ENCODE measurements at places on chromosomes 11 and 22.

DNA sequence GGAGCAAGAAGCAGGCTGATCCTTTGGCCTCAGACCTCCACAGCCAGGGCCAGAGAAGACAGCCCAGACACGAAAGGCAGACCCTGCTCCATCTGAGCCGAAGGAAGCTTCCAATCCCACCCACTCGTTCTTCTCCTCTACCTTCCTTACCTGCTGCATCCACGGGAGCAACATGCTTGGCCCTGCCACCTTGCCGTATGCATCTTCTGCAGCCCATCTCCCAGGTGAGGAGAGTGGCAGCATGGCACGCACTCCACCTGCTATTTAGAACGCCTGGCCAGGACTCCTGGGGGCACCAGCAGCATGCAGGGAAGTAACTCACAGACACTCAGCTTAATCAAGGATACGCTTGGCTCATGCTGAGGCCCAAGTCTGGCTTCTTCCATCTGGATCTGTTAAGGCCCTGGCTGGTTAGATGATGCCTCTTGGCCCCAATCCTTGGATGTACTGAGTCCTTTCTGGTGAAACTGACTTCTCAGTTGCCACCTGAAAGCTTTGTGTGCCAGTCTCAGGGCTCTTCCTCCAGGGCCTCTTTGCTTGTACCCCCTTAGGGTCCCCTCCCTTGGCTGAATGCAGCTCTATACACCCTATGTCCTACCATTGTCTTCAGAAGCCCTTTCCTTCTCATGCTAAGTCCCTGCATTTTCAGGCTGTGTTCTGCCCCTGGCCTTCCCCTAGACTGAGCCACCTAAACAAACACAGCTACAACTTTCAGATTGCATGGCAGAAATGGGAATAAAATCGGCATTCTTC is 604.9 kb downstream of the BUD13 start:
- DNase-seq: no peak

GRCh38 chr11:48180627-48181026 is 36.0 kb upstream of the OR4B1 start:
- no peak for DNase-seq

DNA sequence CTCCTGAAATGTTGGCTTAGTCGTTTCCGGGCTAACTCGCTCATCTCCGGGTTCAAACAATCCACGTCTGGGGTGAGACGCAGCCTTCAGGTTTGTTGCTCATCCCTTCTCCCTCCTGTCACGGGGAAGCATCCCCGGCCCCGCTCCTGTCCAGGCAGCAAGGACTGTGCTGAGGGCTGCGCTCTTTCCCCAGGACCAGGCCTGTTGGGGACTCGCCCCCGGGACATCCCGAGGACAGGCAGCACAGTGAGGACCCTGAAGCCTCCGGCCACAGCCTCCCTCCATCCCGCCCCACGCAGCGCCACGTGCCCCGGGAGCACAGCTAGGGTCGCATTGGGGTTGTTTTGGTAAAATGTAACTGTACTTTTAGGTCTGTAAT is 252.0 kb downstream of the BRD1 start:
- peak; percentile 58 for DNase-seq

DNA sequence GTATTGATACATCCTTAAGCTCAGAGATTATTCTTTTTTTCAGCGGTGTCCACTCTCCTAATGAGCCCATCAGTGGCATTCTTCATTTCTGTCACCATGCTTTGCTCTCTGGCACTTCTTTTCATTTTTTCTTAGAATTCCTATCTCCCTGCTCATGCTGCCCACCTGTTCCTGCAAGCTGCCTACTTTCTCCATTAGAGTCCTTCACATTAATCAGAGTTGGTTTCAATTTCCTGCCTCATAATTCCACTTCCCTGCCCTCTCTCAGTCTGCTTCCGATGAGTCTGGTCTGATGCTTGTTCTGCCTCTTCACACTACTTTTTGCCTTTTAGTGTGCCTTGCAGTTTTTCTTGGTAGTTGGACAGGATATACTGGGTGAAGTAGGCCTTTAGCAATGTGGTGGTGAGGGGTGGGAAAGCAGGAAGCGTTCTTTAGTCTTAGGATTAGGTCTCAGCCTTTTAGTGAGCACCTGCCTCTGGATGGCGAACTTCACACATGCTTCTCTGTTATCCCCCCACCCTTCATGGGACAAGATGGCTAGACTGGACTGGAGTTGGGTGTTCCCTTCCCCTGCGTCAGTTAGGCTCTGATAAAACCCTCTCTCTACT is 53.6 kb downstream of the CECR2 start:
- no peak for DNase-seq

GRCh38 chr11:100910808-100911207 is 218.8 kb downstream of the PGR start:
- DNase-seq: no peak

Data from tibial artery (tissue), 4 donors.